ENCODE measurements at places on chromosomes 12 and 14.

GRCh38 chr12:21980544-21980943 is 39.3 kb upstream of the ABCC9 start:
- DNase-seq: no peak

DNA sequence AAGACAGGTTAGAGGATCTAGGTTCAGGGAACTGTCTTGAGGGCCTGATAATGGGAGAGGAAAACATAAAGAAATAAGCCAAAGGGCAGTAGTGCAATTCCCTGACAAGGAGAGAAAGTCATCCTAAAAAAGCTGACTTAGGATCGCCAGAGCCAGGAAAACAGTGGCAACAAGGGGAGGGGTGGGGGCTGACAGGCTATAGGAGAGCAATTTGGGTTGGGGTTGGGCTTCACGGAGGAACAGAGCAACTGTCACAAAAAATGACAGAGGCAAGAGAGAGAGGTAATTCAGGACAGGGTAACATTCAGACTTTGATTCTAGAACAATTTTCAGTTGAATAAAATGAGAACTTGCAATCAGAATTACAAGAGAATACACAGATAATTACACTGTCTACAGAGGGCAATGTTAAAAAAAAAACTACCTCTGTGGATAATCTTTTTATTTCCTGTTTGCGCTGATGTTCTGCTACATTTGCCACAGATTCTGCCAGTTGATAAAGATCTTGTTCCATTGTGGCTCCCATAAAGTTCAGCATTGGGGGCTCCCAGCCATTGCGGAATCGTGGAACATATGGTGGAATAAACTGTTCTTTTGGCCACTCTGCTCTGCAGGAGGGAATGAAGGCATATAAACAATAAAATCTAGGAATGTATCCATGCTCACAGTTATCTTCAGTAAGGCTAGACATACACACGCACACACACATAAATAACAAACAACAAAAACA is 138.6 kb downstream of the EPS8 start:
- no peak for DNase-seq

- no peak for DNase-seq
These were observed 905.0 kb upstream of the ATXN7L3B start for GRCh38 chr12:73632661-73633060.

GRCh38 chr14:74908861-74909341 is 14.2 kb downstream of the RPS6KL1 start:
- DNase-seq: no peak

- DNase-seq: no peak
These were observed 160.8 kb upstream of the GZMB start for GRCh38 chr14:24794644-24795305.

DNA sequence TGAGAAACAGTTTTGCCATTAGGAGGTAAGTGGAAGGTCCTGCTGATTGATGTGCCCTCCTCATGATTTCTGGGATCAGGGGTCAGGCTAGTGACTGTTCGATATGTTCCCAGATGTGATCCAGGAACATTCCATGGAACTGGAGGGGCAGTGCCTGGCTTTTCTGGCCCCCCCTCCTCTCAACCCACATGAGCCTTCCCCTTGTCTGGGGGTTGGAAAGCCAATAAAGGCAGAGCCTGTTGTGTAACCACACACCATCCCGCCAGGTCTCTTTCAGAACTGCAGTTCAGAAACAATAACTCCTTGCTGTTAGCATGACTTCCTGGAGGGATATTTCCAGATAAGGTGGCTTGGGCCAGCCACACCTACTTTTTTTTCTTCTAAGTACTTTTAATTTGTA is 17.8 kb downstream of the SMOC1 start:
- DNase-seq: no peak

GRCh38 chr12:25977047-25977446 is 18.6 kb downstream of the RASSF8 start:
- no peak for DNase-seq

- no peak for DNase-seq
These were observed 4.1 kb upstream of the RHOJ start for GRCh38 chr14:63200035-63200740.

- DNase-seq: no peak
These were observed 18.6 kb upstream of the CCDC198 start for GRCh38 chr14:57512220-57512619.

GRCh38 chr14:95365401-95365800 is 45.7 kb upstream of the CLMN start:
- DNase-seq: no peak

GRCh38 chr12:88472248-88472647 is 108.0 kb downstream of the KITLG start:
- no peak for DNase-seq

- DNase-seq: no peak
These were observed 23.5 kb upstream of the INF2 start for GRCh38 chr14:104665657-104666522.

GRCh38 chr14:68363466-68363842 is 429.4 kb downstream of the ZFP36L1 start:
- no peak for DNase-seq

DNA sequence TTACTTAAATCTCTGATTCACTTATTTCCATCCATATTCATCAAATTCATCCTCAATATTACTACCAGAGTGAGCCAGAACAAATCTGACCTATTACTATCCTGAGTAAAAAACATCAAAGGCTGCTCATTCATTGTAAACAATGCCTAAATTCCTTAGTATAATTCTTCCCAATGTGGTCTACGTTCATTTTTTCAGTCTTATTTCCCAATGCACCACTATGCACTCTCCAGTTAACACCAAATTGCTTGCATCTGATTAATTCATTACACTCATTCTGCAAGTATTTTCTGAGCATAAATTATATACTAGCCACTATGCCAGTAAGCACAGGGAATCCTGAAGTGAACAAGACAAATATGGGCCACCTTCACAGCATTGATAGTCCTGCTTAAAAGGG is 110.0 kb downstream of the EPS8 start:
- DNase-seq: no peak

- DNase-seq: no peak
These were observed 198.4 kb downstream of the PPM1H start for GRCh38 chr12:62736596-62736995.
